ENCODE measurements at places on chromosomes 3 and 15. TPM values are rescaled to one million over a fixed set of nuclear protein-coding genes. Genes with fewer than 3 reads are reported as not detected.

- H3K27me3 ChIP-seq, result no peaks in the 10 kb centered on the region
- no peak overlapping the region for H3K4me3 ChIP-seq
- DNase-seq, result no peak
- no peak overlapping the region for H3K27ac ChIP-seq
These were observed 61.2 kb downstream of the PLD1 start for GRCh38 chr3:171749124-171749523.

GRCh38 chr15:38564557-38565286 lies at the start of gene RASGRP1:
TSS of gene RASGRP1 (minus strand) at chr15:38564814. CDS start at chr15:38564628, 186 bp downstream.
- H3K4me1 ChIP-seq, result no peaks in the 10 kb centered on the region
- peaks cover 3% of the 10 kb centered on the region for H3K27me3 ChIP-seq
- H3K27ac ChIP-seq, result no peak within 1 kb of the TSS
- H3K36me3 ChIP-seq, result peaks cover 6% of the 10 kb centered on the region
- H3K4me3 ChIP-seq, result peak within 1 kb of the TSS; percentile 60
- peak; percentile 66 for DNase-seq

DNA sequence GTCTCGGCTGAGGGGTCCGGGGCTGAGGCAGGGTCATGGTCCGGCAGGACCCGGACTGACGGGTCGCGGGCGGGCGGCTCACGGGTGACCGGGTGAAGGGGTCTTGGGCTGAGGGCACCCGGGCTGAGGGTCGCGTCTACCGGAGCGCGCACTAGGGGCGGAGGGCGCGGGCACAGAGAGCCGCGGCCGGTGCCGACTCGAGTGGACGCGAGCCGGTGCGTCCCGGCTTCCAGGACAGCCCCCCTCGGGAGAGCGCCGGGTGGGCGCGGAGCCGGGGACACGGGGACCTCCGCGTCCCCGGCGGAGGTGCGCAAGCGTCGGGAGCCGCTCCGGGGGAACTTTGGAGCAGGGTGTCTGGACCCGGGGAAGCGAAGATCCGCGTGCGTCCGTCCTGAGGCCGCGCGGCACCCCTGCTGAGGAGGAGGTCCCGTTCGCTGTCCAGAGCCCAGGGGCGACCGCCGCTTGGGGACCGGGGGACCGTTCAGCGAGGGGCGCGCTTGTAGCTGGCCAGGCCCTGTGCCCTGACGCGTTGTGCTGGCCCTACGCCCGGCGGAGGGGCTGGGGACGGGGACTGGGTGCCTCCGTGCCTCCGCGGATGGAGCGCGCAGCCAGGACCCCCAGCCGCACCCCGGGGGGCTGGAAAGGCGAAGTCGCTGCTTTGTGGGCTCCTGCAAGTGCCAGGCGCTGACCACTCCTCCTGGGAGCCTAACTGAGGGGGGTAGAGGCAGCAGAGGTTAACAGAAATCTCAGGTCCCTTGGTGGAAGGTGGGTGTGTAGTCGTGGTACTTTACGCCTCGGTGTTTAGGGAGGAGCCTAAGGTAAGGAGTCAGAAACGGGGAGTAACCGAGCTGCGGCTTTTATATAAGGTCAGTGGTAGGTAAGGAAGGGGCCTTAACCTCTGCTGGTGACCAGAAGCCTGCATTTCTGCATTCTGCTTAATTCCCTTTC lies at the start of gene PPARG:
Gene PPARG (plus strand): TSS at position 889 of the 948 bp plus-strand sequence. CDS start 90,642 bp downstream, outside the sequence.
- no peaks in the 10 kb centered on the region for H3K27me3 ChIP-seq
- DNase-seq, result peak; percentile 55
- peak within 1 kb of the TSS; percentile 49 for H3K27ac ChIP-seq
- peak within 1 kb of the TSS; percentile 70 for H3K4me3 ChIP-seq
- peaks cover 5% of the 10 kb centered on the region for H3K4me1 ChIP-seq

- no peak overlapping the region for H3K4me3 ChIP-seq
- peaks cover 4% of the 10 kb centered on the region for H3K4me1 ChIP-seq
- H3K27ac ChIP-seq, result no peak overlapping the region
- DNase-seq, result no peak
- H3K36me3 ChIP-seq, result no peaks in the 10 kb centered on the region
- peaks cover 17% of the 10 kb centered on the region for H3K27me3 ChIP-seq
These were observed 11.5 kb upstream of the FBXO40 start for GRCh38 chr3:121581691-121582090.

GRCh38 chr3:127454051-127454450 lies 136.5 kb downstream of the TPRA1 start:
- H3K4me3 ChIP-seq, result no peak overlapping the region
- peaks cover 28% of the 10 kb centered on the region for H3K4me1 ChIP-seq
- H3K27me3 ChIP-seq, result no peaks in the 10 kb centered on the region
- no peak overlapping the region for H3K27ac ChIP-seq
- no peak for DNase-seq
- H3K36me3 ChIP-seq, result no peaks in the 10 kb centered on the region

GRCh38 chr3:72214066-72214951 lies 429.4 kb upstream of the PROK2 start:
- DNase-seq, result no peak
- H3K4me3 ChIP-seq, result no peak overlapping the region
- no peak overlapping the region for H3K27ac ChIP-seq
- no peaks in the 10 kb centered on the region for H3K4me1 ChIP-seq

- H3K27me3 ChIP-seq, result peaks cover 16% of the 10 kb centered on the region
- H3K36me3 ChIP-seq, result no peaks in the 10 kb centered on the region
- H3K27ac ChIP-seq, result no peak overlapping the region
- DNase-seq, result no peak
- H3K4me3 ChIP-seq, result no peak overlapping the region
These were observed 111.9 kb downstream of the ST8SIA2 start for GRCh38 chr15:92505611-92506010.

- H3K27me3 ChIP-seq, result no peaks in the 10 kb centered on the region
- H3K4me3 ChIP-seq, result no peak overlapping the region
- H3K36me3 ChIP-seq, result peaks cover 13% of the 10 kb centered on the region
- no peak for DNase-seq
- H3K4me1 ChIP-seq, result no peaks in the 10 kb centered on the region
These were observed 108.8 kb upstream of the RAD18 start for GRCh38 chr3:9071936-9072666.

DNA sequence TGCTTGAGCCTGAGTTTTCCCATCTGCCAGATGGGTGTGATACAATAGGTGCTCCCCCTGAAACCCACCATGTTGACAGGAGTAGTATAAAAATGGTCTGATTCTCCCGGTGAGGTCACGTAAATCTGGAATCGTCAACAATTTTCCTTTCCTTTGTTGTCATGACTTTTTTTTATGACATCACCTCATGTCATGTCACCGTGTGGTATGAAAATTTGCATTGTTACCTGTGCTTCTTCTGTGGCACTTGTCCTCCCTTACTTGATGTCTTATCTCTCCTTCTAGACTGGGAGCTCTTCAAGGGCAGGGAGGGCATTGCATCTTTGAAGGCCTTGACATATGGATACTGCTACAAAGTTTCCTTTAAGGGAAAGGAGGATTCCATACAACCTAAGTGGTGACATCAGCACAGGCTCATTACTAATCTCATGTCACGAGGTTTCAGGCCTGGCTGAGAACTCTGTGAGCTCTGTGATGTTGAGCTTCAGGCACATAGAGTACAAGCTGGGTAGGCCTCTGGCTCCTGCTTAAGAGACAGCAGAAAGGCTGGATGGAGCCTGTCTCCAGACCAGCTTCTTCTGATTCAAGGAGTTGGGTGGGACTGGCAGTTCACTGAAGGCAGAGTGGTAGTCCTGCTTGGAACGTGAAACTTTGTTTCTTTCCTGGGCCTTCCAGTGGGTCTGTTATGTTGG lies 66.3 kb downstream of the LPP start:
- H3K27ac ChIP-seq, result peak overlapping the region; percentile 20
- H3K4me3 ChIP-seq, result no peak overlapping the region
- H3K36me3 ChIP-seq, result peaks cover 2% of the 10 kb centered on the region
- no peaks in the 10 kb centered on the region for H3K27me3 ChIP-seq
- no peak for DNase-seq

GRCh38 chr3:66470956-66471686 lies 29.7 kb downstream of the LRIG1 start:
- H3K27me3 ChIP-seq, result no peaks in the 10 kb centered on the region
- H3K36me3 ChIP-seq, result no peaks in the 10 kb centered on the region
- peaks cover 8% of the 10 kb centered on the region for H3K4me1 ChIP-seq
- no peak overlapping the region for H3K27ac ChIP-seq
- no peak overlapping the region for H3K4me3 ChIP-seq
- no peak for DNase-seq

DNA sequence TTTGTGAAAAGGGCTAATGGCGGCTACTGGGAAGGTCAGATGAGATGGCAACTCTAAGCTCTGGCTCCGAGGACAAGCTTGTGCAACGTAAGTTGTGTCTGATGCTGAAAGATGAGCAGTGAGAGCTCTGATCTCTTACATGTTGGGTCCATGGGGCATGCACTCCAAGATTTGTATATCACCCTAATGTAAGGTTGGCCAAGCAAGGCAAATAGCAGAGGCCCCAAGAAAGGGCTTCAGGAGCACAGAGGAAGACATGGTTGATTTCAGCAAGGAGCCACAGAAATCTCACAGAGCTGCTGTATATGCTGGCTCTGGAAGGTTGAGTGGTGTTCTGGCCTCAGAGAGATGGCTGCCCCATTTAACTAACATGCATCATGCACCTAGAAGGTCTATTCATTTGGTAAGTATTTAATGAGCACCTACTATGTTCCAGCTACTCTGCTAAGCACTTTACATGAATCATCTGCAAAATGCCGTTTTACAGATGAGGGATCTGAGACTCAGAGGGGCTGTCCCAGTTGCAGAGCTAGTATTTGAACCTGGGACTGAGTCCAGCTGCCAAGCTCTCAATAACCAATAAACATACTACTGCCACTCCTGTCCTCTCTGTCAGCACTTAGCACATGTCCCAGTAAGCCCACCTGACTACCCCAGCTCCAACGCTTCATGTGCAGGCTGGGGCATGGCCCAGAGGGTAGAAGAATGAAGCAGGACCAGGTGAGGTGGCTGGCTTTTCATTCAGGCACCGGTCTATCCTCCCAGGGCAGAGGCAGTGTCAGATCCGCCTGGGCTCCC lies 27.8 kb upstream of the ATP2B2 start:
- peaks cover 70% of the 10 kb centered on the region for H3K27me3 ChIP-seq
- H3K4me1 ChIP-seq, result no peaks in the 10 kb centered on the region
- no peak for DNase-seq
- H3K27ac ChIP-seq, result no peak overlapping the region
- H3K36me3 ChIP-seq, result no peaks in the 10 kb centered on the region
- no peak overlapping the region for H3K4me3 ChIP-seq

DNA sequence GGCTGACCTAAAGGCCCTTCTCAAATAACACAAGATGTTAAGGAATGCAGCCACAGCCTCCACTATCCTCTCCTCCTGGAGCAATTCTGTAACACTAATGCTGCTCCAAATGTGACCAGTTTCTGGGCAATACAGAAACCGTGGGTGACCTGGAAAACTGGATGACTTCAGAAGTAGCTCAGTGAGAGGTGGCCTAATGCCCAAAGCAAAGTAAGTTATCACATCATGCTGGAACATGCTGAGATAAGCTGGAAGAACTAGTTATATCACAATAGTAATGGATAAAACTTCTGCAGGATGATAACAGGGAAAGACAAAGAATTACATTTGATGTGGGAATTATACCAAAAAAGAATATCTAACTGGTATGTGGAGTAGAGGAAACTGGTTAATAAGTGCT lies 72.0 kb downstream of the DHX30 start:
- peaks cover 49% of the 10 kb centered on the region for H3K36me3 ChIP-seq
- no peaks in the 10 kb centered on the region for H3K27me3 ChIP-seq
- no peak overlapping the region for H3K27ac ChIP-seq
- no peak for DNase-seq
- H3K4me1 ChIP-seq, result no peaks in the 10 kb centered on the region

DNA sequence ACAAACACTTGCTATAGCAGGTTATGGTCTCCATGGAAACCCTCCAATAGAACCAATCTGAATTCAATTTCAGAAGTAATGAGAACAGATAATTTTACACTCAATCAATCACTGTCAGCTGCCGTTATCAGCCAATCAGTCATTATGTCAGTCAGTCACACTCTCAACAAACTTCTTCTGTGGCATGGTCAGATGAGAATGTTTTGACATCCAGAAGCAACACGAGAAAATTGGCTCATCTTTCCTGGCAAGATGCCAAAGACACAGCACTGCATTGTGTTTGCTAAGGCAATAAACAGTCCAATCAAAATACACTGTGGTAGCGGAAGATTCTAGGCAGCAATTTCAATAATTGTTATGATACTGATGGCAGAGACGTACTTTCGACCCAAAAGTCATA lies 190.7 kb downstream of the RORA start:
- H3K4me1 ChIP-seq, result no peaks in the 10 kb centered on the region
- DNase-seq, result peak; percentile 72
- peaks cover 13% of the 10 kb centered on the region for H3K27me3 ChIP-seq

DNA sequence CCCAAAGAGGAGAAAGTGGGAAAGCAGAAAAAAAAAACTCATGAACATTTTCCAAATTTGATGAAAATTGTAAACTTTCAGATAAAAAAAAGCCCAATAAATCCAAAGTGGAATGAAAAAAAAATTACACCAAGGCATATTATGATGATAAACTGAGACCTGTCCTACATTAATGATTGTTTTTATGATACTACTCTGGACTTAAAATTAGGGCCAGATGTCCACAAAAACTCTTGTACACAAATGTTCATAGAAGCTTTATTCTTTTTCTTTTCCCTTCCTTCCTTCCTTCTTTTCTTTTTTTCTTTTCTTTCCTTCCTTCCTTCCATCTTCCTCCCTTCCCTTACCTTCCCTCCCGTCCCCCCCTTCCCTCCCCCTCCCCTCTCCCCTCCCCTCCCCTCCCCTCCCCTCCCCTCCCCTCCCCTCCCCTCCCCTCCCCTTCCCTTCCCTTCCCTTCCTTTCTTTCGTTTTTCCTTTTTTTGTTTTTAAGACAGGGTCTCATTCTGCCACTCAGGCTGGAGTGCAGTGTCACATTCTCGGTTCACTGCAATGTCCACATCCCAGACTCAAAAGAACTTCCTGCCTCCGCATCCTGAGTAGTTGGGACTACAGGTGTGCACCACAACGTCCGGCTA lies 243.9 kb downstream of the MEIS2 start:
- no peak overlapping the region for H3K27ac ChIP-seq
- H3K36me3 ChIP-seq, result no peaks in the 10 kb centered on the region
- no peaks in the 10 kb centered on the region for H3K27me3 ChIP-seq
- no peak overlapping the region for H3K4me3 ChIP-seq
- no peak for DNase-seq
- H3K4me1 ChIP-seq, result no peaks in the 10 kb centered on the region

GRCh38 chr3:187831125-187832051 lies 86.1 kb upstream of the BCL6 start:
- no peak overlapping the region for H3K27ac ChIP-seq
- no peaks in the 10 kb centered on the region for H3K27me3 ChIP-seq
- no peaks in the 10 kb centered on the region for H3K4me1 ChIP-seq
- no peak for DNase-seq
- H3K4me3 ChIP-seq, result no peak overlapping the region
- no peaks in the 10 kb centered on the region for H3K36me3 ChIP-seq

DNA sequence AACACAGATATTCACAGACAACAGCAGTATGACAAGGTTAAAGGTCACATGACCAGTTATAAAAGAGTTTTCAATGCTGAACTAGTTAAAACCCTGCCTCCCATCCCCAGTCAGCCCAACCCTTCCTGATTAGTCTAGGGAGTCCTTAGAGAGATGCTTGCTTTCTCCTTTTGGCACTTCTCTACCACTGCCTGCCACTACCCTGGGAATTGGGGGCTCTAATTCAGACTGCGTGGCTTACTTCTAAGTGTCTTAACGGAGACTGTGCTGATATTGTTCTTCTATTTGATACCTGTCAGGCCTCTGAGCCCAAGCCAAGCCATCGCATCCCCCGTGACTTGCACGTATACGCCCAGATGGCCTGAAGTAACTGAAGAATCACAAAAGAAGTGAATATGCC lies 11.7 kb upstream of the TRA2B start:
- H3K27ac ChIP-seq, result no peak overlapping the region
- no peak overlapping the region for H3K4me3 ChIP-seq
- H3K4me1 ChIP-seq, result peaks cover 5% of the 10 kb centered on the region
- H3K36me3 ChIP-seq, result no peaks in the 10 kb centered on the region
- peaks cover 11% of the 10 kb centered on the region for H3K27me3 ChIP-seq

Gene ZNF660
- total RNA-seq, result not detected

Gene TTLL13
- not detected for total RNA-seq
